ENCODE measurements at places on chromosomes 3 and 15.
A peak's percentile ranks its signal among the peaks of the same experiment; 100 is the strongest.

- peak; percentile 66 for DNase-seq
Observed at GRCh38 chr3:100463002-100463401, 29.4 kb upstream of the TMEM45A start.

GRCh38 chr15:57507111-57507510 is 84.6 kb upstream of the MYZAP start:
- no peak for DNase-seq

GRCh38 chr15:25784876-25785640 is 78.1 kb downstream of the ATP10A start:
- DNase-seq = no peak

GRCh38 chr3:54863366-54863765 is 64.5 kb downstream of the LRTM1 start:
- DNase-seq = no peak

- no peak for DNase-seq
Observed at GRCh38 chr3:20776286-20776685, 590.3 kb upstream of the SGO1 start.

DNA sequence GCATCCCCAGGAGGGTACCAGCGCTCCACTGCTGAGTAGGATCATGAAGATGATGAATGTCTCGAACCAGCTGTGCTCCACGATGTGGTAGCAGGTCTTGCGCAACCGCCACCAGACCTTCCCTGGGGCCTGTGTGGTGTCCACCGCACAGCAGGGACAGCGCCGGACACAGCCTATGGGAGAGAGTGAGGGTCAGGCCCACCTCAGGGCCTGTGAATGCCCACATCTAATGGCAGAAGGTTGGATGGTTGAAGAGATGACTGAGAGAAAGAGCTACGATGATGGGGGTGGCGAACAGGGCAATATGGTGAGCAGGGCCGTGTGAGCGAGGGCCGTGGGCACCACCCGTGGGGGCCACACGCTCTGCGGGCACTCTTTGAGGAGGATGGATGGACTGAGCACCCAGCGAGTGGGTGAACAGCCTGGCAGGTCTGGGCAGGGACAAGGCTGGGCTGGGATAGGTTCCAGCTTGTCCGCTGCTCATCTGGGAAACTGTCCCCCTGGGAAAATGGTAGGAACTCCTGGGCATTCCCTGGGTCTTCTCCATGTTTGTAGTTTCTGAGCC is 74.1 kb downstream of the SCN5A start:
- no peak for DNase-seq

DNA sequence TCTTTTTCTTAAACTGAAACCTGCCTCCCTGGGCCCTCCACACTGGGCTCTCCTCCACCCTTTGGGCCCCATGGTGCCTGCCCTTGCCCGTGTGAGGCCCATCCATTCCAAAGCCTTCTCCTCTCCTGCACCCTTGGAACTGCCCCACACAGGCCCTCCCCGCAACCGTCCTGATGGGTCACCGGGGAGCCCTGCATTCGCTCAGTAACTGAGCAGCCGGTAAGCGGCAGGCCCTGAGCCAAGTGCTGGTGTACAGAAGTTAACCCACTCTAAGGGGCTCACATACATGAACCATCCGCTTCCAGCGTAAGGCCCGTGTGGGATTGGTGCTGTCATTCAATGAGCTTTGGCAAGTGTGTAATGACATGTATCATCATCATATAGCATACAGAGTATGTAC is 5.4 kb upstream of the LRRC15 start:
- DNase-seq = no peak

GRCh38 chr3:152416808-152417580 is 148.3 kb downstream of the MBNL1 start:
- DNase-seq = no peak

GRCh38 chr15:51240066-51240465 is 98.3 kb downstream of the CYP19A1 start:
- DNase-seq = no peak

DNA sequence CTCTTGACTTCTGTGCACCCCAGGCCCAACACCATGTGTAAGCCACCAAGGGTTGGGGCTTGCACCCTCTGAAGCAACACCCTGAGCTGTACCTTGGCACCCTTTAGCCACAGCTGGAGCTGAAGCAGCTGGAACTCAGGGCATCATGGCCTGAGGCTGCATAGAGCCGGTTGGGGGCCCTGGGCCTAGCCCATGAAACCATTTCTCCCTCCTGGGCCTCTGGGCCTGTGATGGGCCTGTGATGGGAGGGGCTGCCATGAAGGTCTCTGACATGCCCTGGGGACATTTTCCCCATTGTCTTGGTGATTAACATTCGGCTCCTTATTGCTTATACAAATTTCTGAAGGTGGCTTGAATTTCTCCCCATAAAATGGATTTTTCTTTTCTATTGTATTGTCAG is 22.4 kb upstream of the ADAMTSL3 start:
- DNase-seq = no peak

DNA sequence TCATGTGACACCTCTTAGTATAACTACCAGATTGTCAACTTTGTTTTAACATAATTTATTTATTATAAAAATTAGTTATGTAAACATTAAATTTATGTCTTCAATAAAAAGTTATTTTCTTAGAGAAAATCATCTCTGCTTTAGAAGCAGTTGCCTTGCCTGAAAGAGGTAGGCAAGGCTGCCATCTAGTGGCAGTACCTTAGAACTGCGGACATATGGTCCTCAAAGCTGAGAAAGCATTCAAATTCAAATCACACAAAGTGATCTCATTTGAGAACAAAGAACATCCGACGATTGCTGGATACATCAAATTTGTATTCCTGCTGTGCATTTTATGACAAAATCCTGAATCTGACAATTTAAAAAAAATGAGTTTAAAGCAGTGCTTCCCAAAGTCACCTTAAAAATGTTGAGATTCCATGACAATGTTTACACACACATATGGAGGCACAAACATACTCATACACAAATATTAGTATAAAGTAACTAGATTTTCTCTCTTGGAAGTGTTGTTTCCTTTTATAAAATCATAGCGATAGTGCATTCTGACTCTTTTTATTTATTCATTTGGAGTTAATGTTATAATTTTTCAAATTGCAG is 617.4 kb downstream of the CADM2 start:
- DNase-seq = peak; percentile 32

Data from RWPE1 (cell line).